ENCODE measurements at places on chromosomes 11 and 22.

DNA sequence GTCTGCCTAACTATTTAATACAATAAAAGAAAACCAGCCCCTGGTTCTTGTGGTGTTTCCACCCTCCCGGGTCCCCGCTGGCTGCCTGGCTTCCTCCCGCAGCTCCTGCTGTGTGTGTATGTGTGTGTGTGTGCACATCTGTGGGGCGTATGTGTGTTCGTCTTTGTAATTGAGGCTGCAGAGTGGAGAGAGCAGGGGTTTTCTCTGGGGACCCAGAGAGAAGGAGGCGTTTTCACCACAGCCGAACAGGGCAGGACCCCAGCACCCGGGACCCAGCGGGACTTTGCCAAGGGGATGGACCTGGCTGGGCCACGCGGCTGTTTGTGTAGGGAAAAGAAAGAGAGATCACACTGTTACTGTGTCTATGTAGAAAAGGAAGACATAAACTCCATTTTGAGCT is 42.7 kb downstream of the IGLL1 start:
- no peak for DNase-seq

DNA sequence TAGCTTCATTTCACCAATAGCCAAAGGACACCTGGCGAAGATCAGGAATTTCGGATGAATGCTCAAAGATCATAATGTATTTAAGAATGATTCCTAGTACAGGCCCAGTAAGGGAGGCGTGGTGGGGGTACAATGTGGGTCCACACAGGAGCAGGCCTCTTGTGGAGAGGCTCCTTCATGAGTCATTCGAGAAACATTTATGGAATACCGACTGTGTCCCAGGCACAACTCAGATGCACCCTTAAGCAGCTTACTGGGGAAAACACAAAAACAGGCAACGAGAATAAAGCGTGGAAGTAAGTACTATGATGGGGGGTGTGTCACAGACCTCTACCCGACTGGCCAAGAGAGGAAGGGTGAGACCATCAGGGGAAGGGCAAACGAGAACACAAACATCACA is 44.5 kb downstream of the SMCO4 start:
- DNase-seq, result no peak

GRCh38 chr11:126751242-126751641 is 249.3 kb downstream of the KIRREL3 start:
- DNase-seq, result no peak

DNA sequence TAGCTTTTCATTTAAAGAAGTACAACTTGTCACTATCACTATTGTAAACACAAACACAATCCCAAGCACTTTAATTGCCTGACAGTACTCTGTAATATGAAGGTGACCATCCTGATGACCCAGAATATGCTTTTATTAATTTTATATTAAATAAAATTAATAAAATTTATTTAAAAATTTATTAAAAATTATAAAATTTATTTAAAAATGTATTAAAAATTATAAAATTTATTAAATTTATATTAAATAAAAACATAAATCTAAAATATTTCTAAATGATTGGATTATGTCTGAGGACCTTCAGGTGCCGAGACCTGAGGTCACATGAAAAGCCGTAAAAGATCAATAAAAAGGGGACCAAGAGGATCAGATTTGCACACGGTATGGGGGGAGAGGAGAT is 229.8 kb upstream of the KIRREL3 start:
- no peak for DNase-seq

DNA sequence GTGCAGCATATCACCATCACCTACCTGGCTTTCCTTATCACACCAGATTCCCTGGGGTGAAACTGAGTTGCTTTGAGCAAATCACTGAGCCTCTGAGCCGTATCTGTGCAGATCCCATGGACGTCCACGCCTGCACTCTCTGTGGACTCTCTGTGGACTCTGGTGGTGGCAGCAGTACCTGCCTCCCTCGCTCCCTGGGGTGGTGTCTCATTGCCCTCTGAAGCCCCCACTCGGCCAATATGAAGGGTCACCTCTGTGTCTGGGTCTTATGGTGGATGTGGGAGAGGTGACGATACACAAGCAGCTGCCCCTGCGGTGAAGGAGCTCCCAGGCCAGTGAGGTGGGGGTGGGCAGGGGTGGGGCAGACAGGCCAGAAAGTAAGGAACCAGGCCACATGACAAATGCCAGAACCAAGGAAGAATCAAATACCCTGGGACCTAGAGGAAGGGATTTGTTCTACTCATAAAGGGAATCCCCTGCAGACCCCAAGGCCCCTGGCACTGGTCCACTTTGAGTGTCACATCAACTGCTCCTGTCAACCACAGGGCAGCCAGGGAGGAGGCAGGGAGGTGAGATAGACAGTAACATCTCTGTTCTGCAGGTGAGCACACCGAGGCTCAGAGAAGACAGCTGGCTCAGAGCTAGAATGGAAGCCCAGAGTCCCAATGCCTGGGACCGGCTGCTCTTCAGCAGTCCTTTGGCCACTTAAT is 9.2 kb upstream of the CHST1 start:
- no peak for DNase-seq

- DNase-seq, result no peak
These were observed 110.8 kb downstream of the MTNR1B start for GRCh38 chr11:93080146-93080759.

- DNase-seq, result no peak
These were observed 218.8 kb downstream of the HIPK3 start for GRCh38 chr11:33475993-33476392.

DNA sequence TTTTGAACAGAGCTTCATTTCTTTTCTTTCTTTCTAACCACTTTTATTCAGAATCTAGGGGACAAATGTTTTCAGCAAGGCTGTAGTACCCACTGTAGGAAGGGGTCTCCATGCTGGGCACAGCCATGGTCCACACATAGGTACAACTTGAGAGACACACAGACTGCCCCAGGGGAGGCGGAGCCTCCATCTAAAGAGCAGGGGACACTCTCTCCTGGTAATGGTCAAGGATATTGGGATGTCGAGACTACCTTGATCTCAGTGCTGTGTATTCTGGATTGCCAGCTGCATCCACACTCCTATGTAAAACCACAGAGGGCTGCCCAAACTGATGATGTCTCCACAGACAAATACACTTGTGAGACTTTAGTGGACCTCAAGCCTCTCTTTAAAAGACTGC is 2.9 kb upstream of the APOL3 start:
- no peak for DNase-seq

DNA sequence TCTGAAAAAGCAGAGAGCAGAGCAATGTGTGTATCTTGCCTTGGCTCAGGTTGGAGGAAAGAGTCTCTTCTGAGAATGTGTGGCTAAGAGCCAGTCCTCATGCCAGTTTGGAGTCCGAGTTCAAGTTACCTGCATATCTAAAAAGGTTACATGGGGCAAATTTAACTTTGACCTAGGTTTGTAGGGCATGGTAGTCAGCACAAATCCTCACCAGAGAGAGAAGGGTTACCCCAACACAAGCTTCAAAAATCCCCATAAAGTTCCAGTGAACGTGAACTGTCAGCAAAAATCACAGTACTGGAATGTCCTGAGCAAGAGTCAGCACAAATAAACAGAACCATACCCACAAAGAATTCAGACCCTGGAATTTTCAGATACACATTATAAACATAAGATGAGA is 13.8 kb downstream of the SDHD start:
- DNase-seq, result no peak

- DNase-seq, result no peak
These were observed 46.2 kb downstream of the CSNK2A3 start for GRCh38 chr11:11306855-11307254.

GRCh38 chr11:45089251-45089650 is 57.2 kb upstream of the PRDM11 start:
- no peak for DNase-seq

DNA sequence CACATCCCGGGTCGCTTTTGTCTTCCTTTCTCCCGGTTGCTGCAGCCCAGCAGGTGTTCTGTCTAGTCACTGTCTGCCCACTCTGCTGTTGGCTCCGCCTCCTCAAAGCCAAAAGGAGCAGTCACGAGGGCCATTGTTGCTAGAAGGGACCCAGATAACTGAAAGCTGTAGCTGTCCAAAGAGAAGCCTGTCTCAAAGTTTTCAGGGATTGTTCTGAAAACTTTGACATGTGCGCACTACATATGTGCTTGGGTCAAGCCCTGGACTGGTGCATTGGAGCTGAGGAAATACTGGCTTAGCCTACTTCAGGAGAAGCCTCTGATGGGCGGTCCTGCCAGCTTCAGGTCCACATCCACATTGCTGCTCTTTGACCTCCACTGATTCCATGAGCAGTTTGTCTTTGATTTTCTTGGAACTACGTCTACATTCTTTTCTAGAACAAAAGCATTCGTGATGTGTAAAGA is 8.8 kb upstream of the OR2AT4 start:
- DNase-seq, result no peak

GRCh38 chr11:100031973-100032372 is 655.1 kb upstream of the ARHGAP42 start:
- no peak for DNase-seq

DNA sequence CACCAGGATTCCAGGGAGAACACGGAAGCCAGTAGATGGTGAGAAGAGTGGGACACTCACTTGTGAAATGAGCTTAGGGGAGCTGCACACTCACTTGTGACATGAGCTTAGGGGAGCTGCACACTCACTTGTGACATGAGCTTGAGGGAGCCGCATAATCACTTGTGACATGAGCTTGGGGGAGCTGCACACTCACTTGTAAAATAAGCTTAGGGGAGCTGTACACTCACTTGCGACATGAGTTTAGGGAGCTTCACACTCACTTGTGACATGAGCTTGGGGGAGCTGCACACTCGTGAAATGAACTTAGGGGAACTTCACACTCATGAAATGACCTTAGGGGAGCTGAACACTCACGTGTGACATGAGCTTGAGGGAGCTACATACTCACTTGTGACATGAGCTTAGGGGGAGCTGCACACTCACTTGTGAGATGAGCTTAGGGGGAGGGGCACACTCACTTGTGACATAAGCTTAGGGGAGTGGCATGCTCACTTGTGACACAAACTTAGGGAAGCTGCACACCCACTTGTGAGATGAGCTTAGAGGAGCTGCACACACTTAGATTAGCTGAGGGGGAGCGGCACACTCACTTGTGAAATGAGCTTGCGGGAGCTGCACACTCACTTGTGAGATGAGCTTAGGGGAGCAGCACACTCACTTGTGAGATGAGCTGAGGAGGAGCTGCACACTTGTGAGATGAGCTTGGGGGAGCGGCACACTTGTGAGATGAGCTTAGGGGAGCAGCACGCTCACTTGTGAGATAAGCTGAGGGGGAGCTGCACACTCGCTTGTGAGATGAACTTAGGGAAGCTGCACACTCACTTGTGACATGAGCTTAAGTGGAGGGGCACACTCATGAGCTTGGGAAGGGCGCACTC is 59.0 kb downstream of the NCAPD3 start:
- DNase-seq, result no peak

GRCh38 chr11:73914284-73914683 is 36.5 kb upstream of the DNAJB13 start:
- DNase-seq, result no peak

- no peak for DNase-seq
These were observed 51.4 kb upstream of the NECTIN1 start for GRCh38 chr11:119780222-119780953.

- DNase-seq, result no peak
These were observed 36.1 kb downstream of the PDE3B start for GRCh38 chr11:14679662-14680061.

DNA sequence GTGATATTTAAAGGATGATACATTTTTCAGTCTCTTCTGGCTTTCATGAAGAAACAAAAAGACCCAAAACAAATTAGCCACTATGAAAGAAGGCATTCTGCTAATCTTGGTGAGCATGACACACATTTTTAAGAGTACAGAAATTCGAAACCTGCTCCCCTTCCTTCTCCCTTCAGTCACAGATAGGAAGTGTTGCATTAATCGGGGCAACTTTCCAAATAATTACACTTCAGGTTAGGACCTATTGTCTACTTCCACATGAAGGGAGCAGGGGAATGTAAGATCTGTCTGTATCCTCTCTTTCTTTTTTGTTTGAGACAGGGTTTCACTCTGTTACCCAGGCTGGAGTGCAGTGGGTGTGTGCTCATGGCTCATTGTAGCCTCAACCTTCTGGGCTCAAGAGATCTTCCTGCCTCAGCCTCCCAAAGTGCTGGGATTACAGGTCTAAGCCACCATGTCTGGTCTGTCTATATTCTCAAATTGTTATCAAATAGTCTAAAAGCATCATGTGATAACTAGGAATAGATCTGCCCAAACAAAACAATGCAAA is 45.8 kb downstream of the NCAM1 start:
- DNase-seq, result no peak

- no peak for DNase-seq
These were observed 53.0 kb downstream of the RASSF10 start for GRCh38 chr11:13062115-13062514.

GRCh38 chr11:72700146-72700545 is 25.9 kb upstream of the PDE2A start:
- DNase-seq, result no peak

GRCh38 chr11:29914203-29914930 is 102.5 kb downstream of the KCNA4 start:
- DNase-seq, result no peak

- DNase-seq, result no peak
These were observed 8.4 kb downstream of the LIF start for GRCh38 chr22:30238136-30238535.

DNA sequence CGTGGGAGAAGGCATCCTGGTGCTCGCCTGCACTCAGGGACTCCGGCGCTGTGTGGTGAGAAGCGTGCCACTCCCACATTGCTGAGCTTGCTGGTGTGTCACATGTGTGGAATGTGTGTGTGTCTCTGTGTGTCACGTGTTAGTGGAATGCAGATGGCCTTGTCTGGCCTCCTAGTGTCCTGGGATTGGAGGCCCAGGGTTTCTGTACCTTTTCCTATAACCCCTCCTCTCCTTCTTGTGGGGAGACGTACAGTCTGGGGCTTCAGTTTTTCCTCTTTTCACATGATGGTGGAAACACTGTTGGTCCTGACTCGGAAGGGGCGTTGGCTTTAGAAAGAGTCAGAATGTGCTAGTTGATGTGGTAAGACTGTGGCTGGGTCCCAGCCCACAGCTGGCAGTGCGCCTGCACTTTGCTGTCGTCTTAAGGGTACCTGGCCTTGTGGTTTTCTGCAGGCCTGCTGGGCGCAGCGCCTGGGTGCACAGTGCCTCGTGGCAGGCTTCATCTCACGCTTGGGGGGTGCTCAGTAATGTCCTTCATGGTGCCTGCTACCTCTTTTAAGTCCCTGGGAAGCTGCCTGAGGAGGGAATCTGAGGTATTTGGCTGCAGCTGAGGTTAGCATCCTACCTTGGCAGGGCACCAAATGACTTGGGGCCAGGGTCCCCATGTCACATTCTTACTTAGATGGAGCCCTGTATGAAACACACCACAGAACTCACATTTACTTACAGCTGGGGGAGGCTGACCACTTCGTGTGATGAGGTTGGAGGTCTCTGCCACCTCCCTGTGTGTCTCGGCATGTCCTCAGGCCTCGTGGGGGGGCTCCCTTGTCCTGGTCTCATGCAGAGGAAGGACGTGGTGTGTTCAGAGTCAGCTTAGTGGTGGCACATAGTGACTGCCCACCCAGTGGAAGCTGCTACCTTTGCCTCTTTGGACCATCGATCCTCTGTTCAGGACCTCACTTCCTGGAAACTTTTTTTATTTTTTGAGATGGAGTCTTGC is 61.9 kb downstream of the MED15 start:
- DNase-seq, result no peak

Data from progenitor cell of endocrine pancreas (in vitro differentiated cells).